Activated T-helper 17 cell treated with anti-CD3 and anti-CD28 coated beads, Interleukin-2, amount 50 U/mL, for 72 hours (primary cell): ENCODE measurements at places on chromosomes 11 and 22.

DNA sequence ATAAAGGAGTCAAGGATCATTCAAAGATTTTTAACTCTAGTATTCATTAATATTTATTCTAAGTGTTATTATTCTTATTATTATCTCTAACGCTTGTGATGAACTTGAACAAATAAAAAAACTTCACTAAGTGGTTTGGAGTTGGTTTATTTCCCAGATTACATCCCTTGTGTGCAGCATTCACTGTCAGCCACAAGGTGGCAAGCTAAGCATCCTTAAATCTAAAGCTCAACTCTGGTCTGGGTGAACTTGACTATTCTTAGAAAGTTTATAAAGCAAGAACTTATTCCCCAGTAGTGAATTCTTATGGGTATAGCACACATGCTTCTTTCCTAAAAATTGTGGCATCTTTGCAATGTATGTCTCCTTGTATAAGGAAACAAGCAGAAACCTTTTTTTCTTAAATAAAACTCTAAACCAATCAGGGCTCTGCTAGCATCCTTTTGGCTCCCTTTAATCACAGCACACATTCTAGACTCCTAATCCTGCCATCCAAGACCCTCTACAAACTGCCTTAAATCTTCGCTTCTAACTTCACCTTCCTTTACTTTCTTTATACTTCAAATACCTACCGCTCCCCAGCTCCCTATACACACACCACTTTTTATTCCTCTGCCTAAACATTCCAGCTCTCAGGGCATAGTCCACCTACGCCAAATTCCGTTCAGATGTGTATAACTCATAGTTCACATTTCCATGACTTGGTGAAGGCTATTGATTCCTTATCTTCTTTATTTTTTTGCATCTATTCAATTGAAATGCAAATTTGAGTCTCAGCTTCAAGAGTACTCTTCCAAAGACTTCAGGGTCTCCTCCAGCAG is 1068.8 kb downstream of the DLG2 start:
- no peak for ATAC-seq

- ATAC-seq: peak; percentile 37
Measured at GRCh38 chr11:288478-289397, at the start of gene PGGHG. PGGHG (plus strand) TSS chr11:289126; CDS start chr11:289817, 691 bp downstream.

DNA sequence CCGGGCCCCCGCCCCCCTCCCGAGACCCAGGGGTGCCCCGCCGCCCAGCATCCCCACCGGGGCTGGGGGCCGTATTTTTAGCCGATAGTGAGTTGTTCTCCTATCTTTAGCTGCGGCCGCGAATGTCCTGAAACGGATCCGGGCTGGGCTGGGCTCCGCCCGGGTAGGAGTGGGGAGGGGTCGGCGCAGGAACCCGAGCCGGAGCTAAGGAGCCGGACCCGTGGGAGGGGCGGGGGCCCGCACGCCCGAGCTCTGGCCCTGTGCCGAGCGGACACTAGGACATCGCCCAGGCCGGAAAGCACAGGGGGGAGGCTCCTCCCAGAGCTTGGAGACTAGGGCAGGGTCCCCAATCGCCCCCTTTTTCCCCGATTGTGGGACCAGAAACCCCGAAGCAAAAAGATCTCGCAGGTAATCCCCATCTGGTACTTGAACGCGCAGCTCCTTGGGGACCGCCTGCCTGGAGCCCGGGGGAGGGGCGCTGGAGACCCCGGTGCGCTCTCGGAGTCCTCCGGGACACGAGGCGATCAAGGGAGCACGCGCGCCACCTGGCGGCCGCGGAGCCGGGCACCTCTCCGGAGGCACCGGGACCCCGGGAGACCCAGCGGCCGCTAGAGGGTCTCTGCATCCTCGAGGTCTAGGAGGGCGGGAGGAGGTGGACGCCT is 669 bp downstream of the CDC42EP2 start:
- ATAC-seq: peak; percentile 69

GRCh38 chr11:126336671-126337101 is 18.8 kb upstream of the ST3GAL4 start:
- ATAC-seq: no peak

DNA sequence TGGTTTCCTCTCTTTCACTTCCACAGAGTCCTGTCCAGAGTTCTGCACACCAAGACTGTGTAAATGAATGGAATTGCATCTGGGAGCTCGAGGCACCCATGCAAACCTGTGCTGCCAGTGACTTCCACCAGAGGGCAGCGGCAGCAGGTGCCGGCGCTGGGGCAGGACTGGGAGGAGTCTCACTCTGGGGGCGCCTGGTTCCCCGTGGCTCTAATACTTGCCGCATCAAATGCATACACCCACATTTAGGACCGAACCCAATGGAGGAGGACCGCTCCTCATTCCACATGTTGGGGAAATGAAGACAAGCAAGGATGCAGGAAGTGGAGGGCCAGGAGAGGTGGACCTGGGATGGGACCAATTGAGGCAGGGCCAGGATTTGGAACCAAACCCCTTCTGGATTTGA is 1.1 kb upstream of the CD6 start:
- ATAC-seq: peak; percentile 52

GRCh38 chr22:37918580-37919270 is 12.6 kb downstream of the MICALL1 start:
- no peak for ATAC-seq

- ATAC-seq: no peak
Measured at GRCh38 chr11:83147895-83148294, 9.0 kb upstream of the PCF11 start.

DNA sequence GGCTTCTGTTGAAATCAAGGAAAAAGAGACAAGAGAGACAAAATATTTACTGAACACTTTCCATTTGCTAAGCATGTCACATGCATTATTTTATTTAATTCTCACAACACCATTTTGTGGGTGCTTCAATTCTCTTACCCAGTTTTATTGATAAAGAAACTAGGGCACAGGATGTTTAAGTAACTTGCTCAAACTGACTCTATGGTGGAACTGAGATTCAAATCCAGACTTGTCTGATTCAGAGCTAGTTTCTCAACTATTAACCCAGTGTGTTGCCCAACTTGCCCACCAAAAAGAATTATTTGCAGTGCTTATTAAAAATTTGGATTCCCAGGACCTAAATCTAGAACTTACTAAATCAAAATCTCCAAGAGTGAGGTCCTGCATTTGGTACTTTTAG is 21.5 kb upstream of the MSANTD4 start:
- ATAC-seq: no peak

- no peak for ATAC-seq
Measured at GRCh38 chr11:46039990-46040389, 81.3 kb downstream of the PHF21A start.

DNA sequence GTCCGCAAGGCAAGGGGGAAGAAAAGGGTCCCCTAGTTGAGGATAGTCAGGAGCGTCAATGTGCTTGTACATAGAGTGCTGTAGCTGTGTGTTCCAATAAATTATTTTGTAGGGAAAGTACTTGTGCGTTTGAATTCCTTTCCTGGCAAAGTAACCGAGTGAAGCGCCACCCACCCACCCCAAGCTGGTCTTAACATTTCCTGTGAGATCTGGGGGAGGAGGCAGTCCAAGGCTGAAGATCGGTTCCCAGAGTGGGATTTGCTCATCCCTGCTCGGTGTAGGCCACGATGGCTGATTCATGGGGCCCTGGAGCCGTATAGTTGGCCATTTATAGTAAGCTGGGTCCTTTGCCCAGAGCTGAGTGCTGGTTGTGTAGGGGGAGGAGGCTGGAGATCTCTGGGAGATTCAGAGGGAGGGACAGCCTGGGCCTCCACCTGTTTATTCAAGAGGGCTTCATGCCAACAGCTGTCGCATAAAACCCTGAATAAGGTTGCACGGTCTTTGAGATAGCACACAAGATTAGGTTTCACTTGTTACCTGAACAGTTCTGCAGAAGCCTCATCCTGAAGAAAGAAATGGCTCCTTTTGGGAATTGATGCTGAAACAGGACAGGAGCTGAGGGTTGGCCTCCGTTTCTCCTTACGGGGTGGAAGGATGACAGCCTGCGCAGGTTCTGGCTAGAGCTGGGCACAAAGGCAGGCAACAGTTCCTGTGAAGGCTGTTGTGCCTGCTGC is 2.4 kb downstream of the ATF4 start:
- ATAC-seq: no peak

DNA sequence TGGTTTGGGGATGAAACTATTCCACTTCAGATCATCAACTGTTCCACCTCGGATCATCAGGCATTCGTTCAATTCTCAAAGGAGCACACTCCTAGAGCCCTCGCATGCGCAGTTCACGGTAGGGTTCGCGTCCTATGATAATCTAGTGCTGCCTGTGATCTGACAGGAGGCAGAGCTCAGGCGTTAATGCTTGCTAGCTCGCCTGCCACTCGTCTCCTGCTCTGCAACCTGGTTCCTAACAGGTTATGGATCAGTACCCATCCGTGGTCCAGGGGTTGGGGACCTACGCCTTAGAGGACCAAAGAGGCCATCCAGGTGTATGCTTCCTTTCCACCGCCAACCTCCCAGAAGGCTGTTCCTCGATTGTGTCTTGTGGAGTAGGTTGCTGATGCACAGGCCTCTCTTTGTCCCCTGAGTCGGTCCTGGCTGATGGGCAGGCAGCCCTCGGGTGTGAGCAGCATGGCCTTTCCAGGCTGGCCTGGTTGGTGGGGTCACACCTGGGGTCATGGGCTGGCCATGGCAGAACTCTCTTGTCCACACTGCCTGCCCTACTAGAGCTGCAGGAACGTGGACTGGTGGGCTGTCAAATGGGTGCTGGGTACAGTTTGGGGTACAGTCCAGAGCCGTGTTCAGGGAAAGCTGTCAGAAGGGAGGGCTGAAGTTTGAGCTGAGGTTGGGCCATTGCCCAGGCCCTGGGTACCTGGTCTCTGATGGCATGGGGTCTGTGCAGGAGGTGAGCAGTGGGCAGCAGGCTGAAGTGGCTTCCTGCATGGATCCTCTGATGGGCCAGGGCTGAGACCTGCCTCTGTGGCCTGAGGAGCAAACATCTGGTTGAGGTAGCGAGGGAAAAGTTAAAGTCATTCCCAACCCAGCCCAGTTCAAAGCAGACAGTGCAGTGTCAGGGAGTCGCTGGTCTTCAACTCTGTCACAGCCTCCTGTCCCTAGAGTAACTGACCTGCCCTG is 11.1 kb downstream of the PRDM11 start:
- ATAC-seq: no peak

GRCh38 chr22:29769723-29770321 is 2.7 kb downstream of the UQCR10 start:
- no peak for ATAC-seq

DNA sequence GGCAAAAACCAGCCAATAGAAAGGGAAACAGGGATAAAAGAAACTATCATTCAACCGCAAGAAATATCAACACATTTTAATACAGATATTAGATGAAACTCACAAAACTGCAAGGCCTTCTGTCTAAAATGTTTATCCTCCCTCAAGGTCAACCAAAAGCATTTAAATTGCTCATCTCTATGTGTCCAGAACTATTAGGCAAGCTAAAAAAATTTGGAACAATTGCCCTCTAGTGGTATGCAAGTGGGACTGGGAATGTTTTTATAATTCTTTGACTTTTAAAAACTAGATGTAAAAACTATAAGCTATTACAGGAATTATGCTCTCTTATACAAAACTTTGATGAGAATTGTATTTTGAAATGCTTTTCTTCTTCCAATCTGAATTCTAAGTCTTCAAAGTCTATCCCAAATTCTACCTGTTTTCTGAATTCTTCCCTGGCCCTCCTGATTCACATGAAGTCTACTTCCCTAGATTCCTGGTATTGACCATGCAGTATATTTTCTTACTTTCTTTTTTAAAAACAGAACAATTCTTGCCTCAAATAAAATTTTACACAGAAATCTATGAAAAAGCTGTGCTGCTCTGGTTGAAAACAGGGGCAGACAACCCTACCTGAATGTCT is 4.9 kb downstream of the CWC15 start:
- no peak for ATAC-seq

DNA sequence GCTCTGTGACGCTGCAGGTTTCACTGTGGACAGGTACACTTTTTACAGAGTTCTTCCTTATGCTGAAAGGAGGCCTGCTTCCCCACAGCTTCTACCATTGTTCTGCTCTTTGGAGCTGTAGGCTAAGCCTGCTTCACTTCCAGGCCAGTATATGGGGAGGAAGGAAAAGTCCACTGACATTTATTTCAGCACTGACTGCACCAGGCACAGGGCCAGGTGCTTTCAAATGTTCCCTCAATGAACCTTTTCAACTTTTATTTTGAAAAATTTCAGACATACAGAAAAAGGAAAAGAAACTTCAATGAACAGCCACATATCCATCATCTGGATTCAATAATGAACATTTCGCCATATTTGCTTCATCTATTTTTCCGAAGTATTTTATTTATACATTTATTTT is 22.0 kb downstream of the POU2F3 start:
- ATAC-seq: no peak

- no peak for ATAC-seq
Measured at GRCh38 chr11:38835966-38836365, 2237.9 kb upstream of the RAG2 start.

DNA sequence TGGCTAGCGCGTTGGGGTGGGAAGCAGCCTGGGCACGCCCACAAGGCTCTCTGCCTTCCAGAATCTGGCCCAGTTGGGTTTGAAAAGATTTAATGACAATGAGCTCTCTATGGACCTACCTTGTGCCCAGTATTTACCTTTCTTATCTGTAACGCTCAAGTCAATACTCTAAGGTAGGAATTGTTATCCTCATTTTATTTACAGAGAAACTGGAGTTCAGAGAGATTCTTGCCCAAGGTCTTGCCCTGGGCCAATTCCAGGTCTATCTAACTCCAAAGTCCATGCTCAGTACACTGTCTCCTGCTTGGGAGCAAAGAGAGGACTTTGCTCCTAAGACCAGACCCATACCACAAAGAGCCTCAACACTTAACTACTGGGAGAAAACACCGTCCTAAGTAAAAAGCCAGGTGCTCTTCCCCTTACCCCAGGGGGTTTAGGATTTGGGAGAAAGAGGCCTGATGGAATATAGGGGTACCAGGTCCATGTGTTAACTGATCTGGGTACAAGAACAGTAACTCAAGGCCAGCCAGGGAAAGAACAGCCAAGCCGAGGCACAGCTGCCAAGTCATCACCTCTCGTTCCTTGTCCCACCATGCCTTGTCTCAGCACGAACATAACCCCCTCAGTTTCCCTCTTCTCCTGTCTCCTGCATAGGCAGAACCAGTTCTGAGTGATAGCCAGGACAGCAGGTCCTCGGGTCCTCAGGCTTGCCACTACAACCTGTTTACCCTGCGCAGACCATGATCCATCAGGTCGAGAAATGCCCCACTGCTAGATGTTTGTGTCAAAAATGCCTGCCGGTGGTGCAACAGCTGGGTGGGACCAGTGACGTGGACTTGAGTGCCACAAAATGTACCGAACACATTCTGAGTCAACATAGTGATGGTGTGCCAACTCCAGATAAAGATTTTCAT is 14.6 kb downstream of the APOA4 start:
- ATAC-seq: no peak

GRCh38 chr11:130213143-130213978 is 53.8 kb downstream of the ST14 start:
- peak; percentile 83 for ATAC-seq
